Hematopoietic multipotent progenitor cell (in vitro differentiated cells): ENCODE measurements at places on chromosomes 16 and 17. TPM values are rescaled to one million over a fixed set of nuclear protein-coding genes. Genes with fewer than 3 reads are reported as not detected.

GRCh38 chr16:86219655-86220445 lies 290.5 kb upstream of the FOXF1 start:
- DNase-seq, result no peak

GRCh38 chr17:17015230-17015629 lies 27.0 kb upstream of the MPRIP start:
- no peak for DNase-seq

GRCh38 chr16:23512168-23512695 lies 1.9 kb upstream of the GGA2 start:
- no peak for DNase-seq

DNA sequence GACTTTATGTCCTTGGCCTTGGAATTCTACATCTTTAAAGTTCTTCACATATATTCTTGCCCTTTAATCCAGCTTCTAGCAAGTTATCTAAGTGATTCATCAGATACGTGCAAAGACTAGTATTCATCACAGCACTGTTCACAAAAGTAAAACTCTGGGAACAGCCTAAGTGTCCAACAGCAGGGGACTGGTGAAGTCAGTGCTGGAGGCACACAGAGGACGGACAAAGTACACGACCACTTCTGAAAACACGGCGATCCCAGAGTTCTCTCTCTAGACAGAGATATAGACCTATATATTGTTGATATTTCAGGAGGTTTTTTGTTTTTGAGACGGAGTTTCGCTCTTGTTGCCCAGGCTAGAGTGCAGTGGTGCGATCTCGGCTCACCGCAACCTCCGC lies 12.8 kb downstream of the CTRB1 start:
- DNase-seq, result no peak

GRCh38 chr17:76968707-76969597 lies 100.7 kb downstream of the MGAT5B start:
- peak; percentile 76 for DNase-seq

DNA sequence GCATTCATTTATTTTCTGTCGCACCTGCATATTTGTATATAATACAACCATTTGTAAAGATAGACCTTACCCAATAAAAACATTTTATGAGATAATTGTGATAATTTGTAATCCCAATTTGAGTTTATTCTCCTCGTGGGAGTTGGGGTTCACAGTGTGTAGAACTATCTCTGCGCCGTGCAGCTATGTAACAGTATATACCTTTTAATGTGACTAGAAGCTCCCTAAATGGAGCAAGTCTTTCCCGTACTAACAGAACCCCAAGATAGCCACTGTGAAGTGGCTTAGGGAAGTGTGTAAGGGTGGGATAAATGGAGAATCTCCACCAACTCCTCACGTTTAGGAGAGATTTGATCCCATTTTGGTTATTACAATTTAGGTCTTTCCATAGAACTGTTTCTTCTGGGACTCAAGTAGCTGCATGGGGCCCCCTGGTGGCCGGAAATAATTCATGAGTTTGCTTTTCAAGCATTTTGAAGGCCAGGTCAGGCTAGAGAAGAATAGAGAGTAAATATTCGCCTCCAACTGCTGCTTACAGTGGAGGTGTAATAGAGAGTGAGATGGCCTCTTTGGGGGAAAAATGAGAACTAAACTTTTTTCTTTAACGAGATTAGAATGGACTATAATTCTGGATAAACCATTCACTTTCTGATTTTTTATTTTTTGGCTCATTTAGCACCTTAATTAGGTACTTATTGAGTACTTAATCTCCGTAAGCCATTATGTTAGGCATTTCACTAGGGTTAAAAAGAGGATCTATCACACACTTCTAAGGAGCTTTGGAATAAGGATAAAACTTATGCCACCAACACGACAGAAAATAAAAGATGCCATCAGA lies 4.5 kb downstream of the TMEM100 start:
- DNase-seq, result peak; percentile 82

DNA sequence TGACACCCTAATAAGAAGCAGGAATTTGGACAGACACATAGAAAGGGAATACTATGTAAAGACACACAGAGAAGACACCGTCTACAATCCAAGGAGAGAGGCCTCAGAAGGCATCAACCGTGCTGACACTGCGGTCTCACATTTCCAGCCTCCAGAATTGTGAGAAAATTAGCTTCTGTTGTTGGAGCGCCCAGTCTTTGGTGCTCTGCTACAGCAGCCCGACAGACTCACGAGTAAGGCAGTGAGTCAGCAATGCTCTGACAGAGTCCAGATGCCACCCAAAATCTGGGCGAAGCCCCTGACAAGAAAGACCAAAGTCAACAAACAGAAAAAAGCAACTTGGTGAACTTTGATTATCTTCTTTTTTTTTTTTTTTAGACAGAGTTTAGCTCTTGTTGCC lies 32.5 kb upstream of the RAI1 start:
- DNase-seq, result no peak

GRCh38 chr16:28162326-28162877 lies 49.4 kb downstream of the XPO6 start:
- no peak for DNase-seq

DNA sequence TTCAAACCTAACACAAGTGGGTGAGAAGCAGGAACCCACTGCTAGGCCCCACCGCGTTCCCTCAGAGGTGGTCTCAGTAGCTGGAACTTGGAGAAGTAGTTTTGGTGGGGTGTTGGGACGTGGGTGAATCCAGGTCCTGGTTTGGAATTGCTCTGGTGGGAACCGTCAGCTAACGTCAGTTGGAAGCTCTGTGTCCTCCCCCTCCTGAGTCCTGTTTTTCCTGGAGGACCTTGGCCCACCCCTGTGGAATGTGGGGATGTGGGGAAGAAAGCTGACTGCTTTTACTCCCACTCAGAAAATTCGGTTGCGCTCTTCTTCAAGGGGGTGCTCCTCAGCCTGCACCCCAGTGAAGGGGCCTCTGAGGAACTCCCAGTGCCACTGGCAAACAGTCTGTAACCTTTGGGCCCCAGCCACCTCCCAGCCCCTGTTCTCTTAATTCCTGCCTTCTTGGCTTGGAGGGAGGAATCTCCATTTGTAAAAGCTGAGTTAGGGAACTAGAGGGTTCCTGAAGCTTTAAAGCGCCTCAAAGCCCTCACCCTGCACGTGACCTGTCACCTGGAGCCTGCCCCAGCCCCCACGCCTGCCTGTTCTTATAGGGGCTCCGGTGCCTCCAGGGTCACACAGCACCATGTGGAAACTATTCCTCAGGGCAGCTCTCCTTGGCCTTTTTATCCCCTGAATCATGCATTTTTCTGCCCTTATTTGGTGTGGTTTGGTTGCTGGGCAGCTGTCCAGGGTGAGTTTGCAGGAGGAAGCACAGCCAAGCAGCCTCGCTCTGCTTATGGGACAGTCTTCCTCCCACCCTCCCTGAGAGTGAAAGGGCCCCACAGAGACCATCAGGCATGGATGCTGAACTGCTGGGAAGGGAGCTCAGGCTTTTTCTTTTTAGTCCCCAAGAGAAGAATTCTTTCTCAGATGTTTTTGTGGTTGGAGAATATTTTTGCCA lies 16.2 kb upstream of the NAGLU start:
- no peak for DNase-seq

DNA sequence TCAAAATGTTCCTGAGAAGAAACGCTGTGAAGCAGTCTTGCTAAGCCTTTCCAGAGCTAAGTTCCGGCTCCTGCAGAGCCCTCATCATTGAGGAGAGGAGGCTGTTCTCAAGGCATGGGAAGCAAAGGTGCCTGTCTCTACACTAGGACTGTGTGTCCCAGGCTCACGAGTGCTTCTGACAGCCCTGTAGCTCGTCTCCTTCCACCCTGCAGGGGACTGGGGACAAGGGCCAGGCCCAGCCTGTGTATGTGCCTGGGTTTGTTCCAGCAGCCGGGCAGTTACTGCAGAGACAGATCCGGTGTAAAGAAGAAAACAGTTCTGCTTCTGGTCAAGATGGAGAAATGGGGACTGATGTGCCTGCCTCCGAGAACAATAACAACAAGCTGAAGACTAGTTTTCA lies 156.0 kb downstream of the ENGASE start:
- DNase-seq, result no peak

- peak; percentile 77 for DNase-seq
These were observed at the start of gene ADCY9 for GRCh38 chr16:4116325-4117249. ADCY9 (minus strand) TSS chr16:4116442; CDS start chr16:4115442, 1,000 bp downstream.

DNA sequence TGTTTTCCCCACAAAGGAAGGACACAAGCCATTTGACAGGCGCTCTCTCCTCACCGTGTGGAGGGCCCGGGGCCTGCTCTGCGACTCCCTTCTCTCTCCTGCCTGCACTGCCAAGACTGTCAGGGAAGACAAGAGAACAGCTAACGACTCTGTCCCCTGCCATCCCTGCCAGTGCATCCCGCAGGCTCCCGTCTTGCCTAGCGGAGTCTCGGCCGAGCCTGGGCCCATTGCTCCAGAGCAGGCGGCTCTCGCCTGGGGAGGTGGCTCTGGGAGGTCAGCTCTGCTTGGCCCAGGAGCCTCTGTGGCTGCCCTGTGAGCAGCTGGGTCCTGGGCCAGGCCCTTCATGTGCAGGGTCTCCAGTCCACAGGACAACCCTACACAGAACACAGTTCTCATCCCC lies 53.0 kb downstream of the WNT3 start:
- DNase-seq, result no peak

DNA sequence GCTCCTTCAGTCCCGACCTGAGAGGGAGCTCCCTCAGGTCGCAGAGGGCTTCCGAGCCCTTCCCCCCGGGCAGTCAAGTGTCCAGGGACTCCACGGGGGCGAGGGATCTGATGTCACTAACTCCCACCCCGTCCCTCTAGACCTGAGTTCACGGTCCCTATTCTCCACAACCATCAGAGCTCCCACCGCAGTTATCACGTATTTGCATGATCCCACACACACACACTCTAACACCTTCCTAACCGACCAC lies 3.7 kb upstream of the PER1 start:
- DNase-seq, result no peak

DNA sequence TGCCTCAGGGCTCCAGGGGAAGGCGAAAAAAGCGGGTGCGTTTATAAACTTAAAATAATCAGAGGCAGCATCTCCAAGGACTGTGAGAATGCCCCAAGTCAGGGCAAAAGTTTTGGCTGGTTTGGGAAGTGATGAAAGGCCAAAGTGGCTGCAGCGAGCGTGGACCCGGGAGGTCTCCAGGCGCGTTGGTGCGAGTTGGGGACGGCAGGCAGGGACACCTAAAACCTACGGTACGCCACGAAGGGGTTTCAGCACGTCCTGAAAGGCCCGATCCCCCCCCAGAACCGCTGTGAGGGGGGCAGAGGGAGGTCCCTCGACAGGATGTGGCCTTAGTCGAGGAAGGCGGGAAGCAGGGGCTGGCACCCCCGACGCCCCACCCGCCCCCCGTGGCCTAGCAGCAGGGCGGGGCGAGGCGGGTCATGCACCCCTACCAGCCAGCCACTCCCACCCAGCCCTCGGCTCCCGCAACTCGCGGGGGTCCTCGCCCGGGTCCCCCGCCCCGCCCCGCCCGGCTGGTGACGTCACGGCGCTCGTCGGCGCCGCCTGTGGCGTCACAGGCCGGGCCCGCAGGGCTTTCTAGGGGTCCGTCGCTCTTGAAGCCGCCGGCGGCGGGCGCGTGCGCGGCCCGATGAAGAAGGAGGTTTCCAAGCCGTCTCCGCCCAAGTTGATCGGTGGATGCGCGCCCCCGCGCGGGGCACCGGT lies at the start of gene MYCBPAP:
MYCBPAP (plus strand) TSS at position 569 of the 702 bp plus-strand sequence. CDS start 236 bp downstream, outside the sequence.
- DNase-seq, result peak; percentile 90

- no peak for DNase-seq
These were observed 25.4 kb downstream of the YWHAE start for GRCh38 chr17:1374431-1375177.

GRCh38 chr16:83717308-83717707 lies 90.5 kb upstream of the HSBP1 start:
- no peak for DNase-seq

DNA sequence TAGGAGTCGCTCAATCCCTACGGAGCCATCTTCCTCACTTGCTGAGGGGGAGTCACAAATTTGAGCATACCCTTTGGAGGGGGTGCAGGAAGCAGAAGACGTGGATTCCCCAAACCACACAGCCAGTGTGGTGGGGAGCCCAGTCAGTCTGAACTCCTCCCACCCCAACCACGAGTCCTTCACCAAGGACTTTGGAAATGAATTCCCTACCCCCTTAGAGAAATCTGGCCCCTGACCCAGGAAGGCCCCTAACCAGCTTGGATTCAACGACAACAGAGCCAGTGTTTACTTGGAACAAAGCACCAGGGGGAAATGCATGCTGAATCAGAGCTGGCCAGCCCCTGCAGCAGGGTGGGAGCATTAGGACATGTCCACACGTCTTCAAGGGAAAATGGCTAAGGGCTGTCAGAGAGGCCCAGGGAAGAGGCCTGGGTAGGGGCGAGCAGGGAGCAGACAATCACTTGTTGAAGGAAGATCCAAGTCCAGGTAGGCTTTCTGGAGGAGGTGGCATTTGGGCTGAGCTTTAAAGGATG lies 5.5 kb upstream of the TMEM92 start:
- DNase-seq, result no peak

DNA sequence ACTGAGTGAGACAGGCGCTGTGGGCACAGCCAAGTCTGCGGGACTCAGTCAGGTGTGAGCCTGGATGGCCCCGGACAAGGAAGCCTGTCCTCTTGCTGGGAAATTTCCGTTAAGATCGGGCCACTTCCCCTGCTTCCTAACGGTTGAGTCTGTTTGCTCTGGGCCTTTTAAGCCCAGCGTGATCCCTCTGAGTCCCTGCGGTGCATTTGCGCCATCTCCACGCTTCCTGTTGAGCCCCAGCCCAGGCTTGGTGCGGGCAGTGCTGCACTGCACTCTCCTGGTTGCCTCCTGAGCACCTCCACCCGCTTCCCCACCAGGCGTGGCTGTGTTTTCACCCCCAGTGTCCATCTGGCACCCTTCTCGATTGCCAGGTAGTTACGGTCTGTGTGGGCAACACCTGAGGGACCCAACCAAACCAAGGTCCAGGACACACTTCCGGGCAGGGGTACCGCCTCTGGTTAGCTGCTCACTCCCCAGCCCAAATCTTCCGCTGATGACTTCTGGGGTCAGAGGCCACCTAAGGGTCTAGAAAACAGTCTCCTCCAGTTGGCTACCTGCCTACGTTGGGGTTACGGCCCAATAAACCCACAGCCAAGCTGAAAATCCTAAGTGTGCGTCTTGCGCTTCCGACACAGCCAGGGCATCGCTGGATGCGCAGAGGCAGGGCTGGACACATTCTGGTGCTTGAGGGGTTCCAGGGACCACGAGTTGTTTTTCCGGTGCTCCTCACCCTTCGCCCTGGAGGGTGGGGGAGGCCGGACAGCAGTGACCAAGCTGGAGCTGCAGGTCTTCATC lies 1.4 kb upstream of the SLC25A10 start:
- peak; percentile 31 for DNase-seq

GRCh38 chr17:6269478-6269877 lies 165.4 kb downstream of the AIPL1 start:
- DNase-seq, result peak; percentile 48

NDRG4 gene
- total RNA-seq, result 6.7 TPM

EIF1 gene
- 201 TPM for total RNA-seq

SYT17 gene
- 0.27 TPM for total RNA-seq

SOX15 gene
- total RNA-seq, result 0.81 TPM

TBC1D3G gene
- not detected for total RNA-seq

CD19 gene
- 1.6 TPM for total RNA-seq

SLC52A1 gene
- not detected for total RNA-seq
